ENCODE measurements at places on chromosomes 16 and 17. TPM values are rescaled to one million over a fixed set of nuclear protein-coding genes. Genes with fewer than 3 reads are reported as not detected.

GRCh38 chr16:73285436-73286201, 237.7 kb upstream of the ZFHX3 start:
- DNase-seq, result no peak

CMTM4 gene
- 16.9 TPM for total RNA-seq

DNA sequence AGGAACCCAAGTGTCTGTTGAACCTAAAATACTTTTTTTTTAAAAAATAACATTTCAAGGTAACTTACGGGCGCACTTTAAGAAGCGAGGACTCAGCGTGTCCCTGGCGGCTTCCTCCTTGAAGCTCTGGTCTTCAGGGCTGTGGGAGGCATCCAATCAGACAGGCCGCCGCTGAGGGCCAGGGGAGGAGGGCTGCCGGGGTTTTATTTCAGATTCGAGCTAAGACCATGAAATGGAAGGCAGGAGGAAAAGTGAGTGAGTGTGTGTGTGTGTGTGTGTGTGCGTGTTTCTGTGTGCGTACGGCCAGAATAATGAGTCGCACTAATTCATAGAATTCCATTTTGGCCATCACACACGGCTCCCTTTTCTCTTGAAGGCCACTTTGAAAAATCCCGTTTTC, 41.1 kb downstream of the C16orf78 start:
- no peak for DNase-seq

DNA sequence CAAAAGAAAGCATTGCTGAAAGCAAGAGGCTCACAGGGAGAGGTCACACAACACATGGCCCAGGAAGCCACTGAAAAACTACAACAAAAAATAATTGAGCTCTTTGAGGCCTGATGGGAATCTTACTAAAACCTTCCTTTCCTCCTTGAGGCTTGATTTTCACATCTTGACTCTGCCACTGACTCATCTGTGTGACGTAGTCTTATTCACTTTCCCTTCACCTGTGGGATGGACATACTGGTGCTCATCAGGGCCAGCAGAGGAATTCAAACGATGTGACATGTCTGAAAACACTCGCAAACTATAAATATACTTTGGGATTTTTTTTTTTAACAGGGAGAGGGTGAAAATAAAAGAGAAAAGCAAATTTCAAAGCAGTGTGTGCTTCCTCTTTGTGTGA, 78.3 kb upstream of the ASIC2 start:
- no peak for DNase-seq

GRCh38 chr16:7644176-7644575, 311.5 kb downstream of the RBFOX1 start:
- no peak for DNase-seq

- no peak for DNase-seq
These were observed 32.8 kb upstream of the NUDT16L1 start for GRCh38 chr16:4660454-4661007.

PRSS53 gene
- 5.8 TPM for total RNA-seq

KCTD11 gene
- total RNA-seq, result 7.0 TPM

DNA sequence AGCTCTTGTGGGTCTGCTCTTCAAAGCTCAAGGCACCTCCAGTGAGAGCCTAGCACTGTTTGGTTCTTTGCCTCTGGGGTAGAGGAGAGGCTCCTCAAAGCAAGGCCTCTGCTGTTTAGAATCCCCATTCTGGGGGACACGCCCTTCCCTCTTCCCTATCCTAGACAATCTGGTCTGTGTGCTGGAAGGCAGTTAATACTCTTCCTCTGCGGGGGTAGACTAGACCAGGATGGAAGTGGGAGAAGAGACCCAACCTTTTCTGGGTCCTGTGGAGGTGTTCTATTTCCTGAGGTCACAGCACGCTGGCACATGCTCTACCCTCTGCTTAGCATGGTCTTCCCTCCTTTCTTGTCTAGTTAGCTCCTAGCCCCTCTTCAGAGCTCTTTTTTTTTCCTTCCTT, 7.7 kb downstream of the ERAL1 start:
- DNase-seq, result no peak

GRCh38 chr17:61203671-61204131, 195.9 kb upstream of the TBX2 start:
- DNase-seq, result no peak

TANC2 gene
- total RNA-seq, result 24.2 TPM

- no peak for DNase-seq
These were observed 7.3 kb downstream of the GSE1 start for GRCh38 chr16:85620374-85620773.

KRT12 gene
- total RNA-seq, result not detected

PRAC2 gene
- 44.1 TPM for total RNA-seq

DNA sequence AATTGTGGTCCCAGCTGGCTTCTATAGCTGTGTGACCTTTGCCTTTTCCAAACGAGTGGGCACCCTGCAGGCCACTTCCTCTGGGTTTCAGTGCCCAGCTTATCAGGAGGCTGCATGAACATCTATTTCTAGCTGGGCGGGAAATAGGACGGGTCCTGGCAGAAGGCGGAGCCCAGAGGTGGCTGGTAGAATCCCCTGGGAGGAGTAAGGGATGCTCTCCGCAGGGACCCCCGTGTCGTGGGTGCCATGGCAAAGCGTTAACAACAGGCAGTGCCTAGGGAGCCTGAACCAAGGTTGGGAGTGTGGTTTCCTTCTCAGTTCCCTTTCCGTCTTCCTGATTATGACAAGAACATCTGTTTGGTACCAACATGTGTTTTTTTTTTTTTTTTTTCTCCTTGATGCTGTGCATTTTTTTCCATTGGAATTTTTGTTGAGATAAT, 58.2 kb downstream of the PLCG2 start:
- no peak for DNase-seq

- DNase-seq, result no peak
These were observed 69.2 kb upstream of the DOC2B start for GRCh38 chr17:250487-251300.

DNA sequence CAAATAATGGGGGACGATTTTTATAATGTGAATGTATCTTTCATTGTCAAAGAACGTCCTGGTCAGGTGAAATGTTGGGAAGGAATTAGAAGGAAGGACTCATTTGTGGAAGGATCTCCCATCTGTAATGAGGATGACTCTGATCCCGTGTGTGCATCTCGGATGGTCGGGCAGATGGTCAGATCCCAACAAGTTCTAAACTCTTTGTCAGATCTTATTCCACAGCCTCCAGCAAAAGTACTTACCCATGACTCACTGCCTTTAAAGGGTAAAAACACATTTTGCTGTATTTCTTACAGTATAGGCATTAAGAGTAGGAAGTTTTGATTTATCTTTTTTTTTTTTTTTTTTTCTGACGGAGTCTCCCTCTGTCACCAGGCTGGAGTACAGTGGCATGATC, 539 bp upstream of the KRTAP4-8 start:
- DNase-seq, result peak; percentile 57

DNA sequence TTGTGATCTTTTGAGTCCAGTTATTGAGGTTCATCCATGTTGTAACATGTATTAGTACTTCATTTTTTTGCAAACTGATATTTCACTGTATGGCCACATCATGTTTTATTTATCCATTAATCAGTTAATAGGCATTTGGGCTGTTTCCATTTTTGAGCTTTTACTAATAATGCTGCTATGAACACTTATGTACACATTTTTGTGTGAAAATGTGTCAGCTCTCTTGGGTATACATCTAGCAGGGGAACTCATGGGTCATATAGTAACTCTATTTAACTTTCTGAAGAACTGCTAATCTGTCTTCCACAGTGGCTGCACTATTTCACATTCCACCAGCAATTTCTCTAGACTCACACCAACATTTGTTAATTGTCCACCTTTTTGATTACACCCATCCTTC, 82.0 kb downstream of the GLG1 start:
- DNase-seq, result no peak

- no peak for DNase-seq
These were observed 268.5 kb downstream of the RBFOX1 start for GRCh38 chr16:7601100-7601499.

STAC2 gene
- not detected for total RNA-seq

RUNDC3A gene
- 1.4 TPM for total RNA-seq

CHST6 gene
- 0.91 TPM for total RNA-seq

RASL10B gene
- 0.52 TPM for total RNA-seq

GRCh38 chr16:29141586-29142324, 156.9 kb downstream of the LAT start:
- no peak for DNase-seq

CCL1 gene
- total RNA-seq, result not detected

- no peak for DNase-seq
These were observed 255.5 kb upstream of the TBX2 start for GRCh38 chr17:61144137-61144536.

DNA sequence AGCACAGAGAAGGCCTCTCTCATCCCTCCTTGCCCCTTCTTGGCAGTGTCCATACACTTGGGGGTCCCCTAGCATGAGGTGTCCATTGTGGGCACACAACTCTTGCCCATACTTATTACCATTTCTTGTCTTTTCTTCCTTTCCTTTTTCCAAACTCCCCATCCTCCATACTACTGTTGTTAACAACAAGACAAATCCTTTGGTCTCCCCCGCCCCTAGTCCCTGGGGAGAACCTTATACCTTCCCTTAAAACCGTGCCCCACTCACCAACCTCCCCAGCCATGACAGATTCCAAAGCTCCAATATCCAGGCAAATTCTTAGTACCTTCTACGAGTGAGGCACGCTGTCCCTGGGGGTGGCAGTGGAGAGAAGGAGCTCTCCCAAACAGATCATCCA, 82.9 kb downstream of the GAS7 start:
- no peak for DNase-seq

DNA sequence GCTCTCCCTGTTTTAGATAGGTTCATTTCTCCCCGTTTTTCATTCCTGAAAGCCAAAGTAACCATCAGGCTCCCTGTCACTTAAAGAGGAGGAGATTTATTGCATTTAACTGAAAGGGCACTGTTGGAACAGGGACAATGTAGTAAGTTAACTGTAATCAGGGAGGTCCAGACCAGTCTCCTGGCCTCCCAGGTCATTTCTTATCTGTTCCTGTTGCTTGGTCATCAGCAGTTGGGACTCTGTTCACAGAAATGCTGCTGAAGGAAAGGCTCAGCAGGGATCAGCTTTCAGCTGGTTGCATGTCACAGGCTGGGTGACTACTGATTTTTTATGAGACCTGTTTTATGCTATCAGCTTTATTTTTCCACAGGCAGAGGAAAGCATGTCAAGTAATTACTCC, 622.6 kb upstream of the GOT2 start:
- no peak for DNase-seq

DNA sequence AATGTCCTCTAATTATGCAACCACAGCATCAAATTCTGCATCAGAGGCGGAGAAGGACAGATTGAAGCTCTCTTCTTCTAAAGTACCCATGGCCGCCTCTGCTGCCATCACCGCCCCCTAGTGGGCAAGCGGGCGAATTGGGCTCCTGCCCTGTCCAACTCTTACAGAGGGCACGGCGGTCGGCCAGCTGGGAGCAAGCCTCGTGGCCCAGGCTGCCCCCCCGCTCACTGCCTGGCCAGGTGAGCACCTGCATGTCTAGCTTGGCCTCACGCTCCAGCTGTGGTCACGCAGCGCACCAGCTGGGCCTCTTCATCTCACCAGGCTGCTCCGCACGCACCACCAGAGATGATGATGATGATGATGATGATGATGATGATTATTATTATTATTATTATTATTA, 146.1 kb upstream of the TOM1L1 start:
- no peak for DNase-seq

- DNase-seq, result no peak
These were observed 7.8 kb downstream of the SHCBP1 start for GRCh38 chr16:46613352-46613751.

DNA sequence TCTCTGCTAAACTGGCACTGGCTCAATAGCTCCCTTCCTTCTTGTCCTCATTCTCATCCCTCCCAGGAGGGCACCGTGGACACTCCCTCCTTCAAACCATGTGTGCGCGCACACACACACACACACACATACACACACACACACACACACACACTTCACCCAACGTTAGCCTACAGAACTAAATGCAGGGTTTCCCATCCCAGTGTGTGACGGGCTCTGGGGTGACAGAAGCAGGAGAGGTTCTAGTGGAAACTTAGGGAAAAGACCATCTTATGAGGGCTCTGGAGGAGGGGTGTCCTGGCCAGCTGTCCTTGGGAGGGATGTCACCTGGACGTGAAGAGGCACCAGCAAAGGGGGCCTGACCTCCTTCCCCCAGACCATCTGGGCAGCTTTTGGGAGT, 19.7 kb downstream of the OSBPL7 start:
- no peak for DNase-seq

MYO15A gene
- total RNA-seq, result not detected

- peak; percentile 94 for DNase-seq
These were observed at the start of gene ZC3H18 for GRCh38 chr16:88569985-88570690. Gene ZC3H18, plus strand, starts transcription at chr16:88570403. Its CDS starts 6,721 bp downstream, at chr16:88577124.

NETO2 gene
- total RNA-seq, result 40.6 TPM

- no peak for DNase-seq
These were observed 543 bp downstream of the TMUB2 start for GRCh38 chr17:44187131-44187899.

DNAH17 gene
- 0.23 TPM for total RNA-seq

DNA sequence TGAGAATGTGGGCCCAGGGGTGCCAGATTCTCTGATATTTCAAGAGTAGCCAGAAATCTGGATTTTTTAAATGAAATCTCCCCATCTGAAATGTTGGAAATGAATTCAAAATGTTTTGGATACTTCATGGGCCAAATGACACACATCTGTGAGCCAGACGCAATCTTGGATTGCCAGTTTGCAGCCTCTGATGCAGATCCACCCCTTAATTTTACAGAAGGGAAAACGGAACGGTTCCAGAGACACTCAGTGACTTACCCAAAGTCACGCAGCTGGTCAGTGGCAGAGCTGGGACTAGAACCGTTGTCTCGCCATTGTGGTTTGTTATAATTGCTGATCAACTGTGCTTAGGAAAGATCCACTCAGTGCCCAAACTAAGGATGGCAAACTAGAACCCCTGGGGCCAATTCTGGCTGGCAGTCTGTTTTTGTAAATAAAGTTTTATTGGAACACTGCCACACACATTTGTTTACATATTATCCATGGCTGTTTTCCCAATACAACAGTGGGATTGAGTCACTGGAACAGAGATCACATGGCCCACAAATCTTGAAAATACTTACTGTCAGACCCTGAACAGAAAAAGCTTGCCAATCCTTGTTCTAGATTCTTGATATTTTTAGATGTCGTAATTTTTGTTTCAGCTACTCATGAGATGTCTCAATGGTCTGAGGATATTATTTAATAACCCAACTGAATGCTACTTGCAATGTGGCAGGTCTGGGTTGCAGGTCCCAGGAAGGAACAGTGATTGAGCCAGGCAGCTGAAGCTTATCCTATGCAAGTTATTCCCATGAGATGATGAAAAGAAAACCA, 143.8 kb downstream of the AXIN2 start:
- DNase-seq, result no peak

NPEPPS gene
- 112 TPM for total RNA-seq

GCGR gene
- not detected for total RNA-seq

GRCh38 chr17:67203818-67204217, 41.2 kb downstream of the HELZ start:
- DNase-seq, result no peak

Data from PC-3 (cell line).